ENCODE measurements at places on chromosomes 2 and 18.

- DNase-seq, result no peak
These were observed 57.7 kb downstream of the EIPR1 start for GRCh38 chr2:3319745-3320566.

DNA sequence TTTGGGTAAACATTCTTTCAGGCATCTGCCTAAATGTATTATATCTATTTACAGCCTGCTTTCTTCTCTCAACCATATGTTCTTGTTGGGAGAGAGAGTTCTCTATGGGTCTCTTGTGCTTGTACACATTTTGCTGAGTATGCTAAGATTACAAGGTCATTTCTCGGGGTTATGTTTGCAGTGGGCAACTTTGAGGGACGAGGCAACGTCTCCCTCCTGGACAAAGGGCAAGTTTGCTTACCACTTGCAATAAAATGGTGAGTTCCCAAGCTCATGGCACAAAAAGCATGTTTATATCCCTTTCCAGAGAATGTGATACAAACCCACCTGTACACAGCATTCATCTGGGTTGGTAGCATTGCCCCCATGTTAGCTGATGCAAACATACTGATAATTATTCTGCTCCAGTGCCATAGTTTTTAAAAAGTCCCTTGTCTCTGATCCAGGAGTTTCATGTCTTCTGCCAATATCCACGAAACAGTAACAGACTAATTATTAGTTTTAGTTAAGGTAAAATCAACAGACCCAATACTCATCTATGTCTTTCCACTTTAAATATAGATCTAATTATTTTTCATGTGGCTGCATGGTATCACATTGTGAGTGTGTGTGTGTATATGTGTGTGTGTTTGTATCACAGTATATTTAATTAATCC lies 84.2 kb upstream of the MAPK4 start:
- no peak for DNase-seq

DNA sequence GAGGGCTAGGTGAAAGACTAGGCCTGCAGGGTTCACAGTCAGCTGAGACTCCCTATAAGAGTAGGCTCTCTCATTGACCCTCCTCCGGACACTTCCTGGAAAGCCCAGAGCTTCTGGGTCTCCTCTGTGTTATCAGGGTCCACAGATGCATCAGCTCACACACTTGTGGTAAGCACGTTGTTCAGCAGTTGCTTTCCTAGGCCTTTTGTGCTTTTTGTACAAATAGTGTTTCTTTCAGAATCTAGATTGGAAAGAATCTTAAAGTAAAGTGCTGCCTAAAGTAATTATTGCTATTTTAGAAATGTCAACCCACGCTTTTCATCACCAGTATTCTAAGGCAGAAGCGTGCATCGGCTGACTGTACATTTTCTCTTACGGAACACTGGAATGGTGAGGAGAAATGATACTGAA lies 15.5 kb downstream of the SLC9A2 start:
- no peak for DNase-seq

DNA sequence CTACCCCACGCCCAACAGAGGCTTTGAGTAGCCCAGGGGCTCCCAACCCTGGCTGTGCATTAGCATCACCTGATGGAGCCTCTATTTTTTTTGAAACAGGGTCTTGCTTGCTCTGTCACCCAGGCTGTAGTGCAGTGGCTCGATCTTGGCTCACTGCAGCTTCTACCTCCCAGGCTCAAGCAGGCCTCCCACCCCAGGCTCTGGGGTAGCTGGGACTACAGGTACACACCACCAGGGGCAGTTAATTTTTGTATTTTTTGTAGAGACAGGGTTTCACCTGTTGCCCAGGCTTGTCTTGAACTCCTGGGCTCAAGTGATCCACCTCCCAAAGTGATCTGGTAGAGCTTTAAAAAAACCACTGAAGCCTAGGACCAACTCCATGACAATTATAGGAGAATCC lies 394.8 kb upstream of the ATP5MC3 start:
- DNase-seq, result no peak

- no peak for DNase-seq
These were observed 57.2 kb upstream of the BBS5 start for GRCh38 chr2:169422120-169422519.

DNA sequence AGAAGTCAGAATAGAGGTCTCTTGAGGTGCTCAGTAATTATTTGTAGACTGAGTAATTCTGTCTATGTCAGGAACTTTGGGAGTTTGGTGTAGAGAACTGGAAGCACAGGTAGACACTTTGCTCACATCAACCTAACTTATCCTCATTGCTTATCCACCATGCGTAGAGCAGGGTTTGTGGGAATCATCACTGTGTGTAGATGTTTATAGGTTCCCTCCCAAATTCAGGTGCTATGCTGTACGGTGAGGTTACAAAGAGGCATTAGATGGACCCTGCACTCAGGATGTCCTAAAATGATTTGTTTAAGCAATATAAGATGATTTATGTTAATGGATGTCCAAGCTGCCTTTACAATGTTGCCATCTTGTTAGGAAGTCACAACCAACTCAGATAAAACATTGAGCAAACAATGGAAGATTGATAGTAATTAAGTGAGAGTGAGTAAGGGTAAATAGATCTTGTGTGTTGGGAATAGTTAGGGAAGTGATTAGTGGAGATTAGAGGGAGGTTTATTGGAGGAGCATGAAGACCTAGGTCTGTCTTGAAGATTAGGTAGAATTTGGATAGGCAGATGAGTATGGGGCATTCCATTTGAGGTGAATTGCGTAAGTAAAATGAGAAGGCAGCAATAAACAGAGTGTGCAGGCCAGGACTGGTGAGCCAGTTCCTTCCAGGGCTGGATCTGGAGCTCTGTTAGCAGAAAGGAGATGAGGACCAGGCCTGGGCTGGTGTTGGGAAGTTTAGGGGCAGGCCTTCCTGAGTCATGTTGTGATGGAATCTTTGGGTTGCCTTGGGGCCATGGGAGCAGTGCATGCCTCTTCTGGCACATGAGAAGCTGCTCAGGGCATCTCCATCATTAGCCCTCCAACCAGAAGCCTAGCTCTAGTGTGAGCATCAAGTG lies 12.1 kb downstream of the EPAS1 start:
- no peak for DNase-seq

GRCh38 chr2:96074156-96074555 lies 39.4 kb upstream of the GPAT2 start:
- no peak for DNase-seq

DNA sequence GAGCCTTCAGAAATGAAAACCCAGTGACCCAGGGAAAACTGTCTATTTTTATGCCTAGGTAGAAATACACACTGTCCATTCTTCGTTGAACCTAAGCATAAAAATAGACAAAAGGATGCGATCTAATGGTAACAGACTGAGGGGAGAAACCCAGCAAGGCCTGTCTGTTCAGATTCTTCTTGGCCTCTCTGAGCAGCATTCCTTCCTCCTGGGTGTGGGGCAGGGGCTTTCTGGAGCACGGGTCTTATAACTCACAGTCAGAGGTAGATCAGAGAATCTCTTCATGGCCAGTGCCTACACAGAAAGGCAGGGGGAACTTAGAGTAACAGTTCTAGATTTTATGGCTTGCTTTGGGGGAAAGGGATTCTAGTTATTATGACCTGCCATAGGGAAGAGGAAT lies 56.0 kb downstream of the PKDCC start:
- no peak for DNase-seq

DNA sequence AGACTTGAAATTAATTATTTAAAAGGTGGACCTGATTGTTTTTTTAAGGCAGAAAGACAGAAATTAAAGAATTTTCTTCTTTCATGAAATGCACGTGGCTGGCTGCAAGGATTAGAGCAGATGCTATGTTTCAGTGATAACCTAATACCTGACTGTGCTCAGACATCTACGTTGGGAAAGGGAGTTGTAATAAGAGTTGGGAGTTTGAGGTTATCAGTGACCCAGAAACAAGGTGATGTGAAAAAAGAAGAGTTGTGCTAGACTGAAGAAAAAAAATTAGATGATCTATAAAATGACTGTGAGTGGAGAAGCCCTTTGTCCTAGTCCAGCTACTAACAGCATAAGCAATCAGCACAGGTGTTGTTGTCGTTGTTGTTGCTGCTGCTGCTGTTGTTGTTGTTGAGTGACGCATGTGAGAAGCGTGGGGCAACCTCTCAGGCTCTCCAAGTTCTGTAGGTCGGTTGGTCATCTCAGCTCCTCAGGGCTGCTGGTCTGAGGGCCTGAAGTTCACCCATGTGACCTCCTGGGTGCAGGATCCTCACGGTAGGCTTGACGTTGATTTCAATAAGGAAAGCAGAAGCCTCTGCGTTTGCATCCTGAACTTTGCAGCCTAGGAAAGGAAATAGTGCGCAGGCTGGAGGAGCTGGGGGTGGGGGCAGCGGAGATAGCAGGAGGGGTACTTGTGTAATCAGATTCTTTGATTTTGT lies 7.6 kb downstream of the POU3F3 start:
- no peak for DNase-seq

DNA sequence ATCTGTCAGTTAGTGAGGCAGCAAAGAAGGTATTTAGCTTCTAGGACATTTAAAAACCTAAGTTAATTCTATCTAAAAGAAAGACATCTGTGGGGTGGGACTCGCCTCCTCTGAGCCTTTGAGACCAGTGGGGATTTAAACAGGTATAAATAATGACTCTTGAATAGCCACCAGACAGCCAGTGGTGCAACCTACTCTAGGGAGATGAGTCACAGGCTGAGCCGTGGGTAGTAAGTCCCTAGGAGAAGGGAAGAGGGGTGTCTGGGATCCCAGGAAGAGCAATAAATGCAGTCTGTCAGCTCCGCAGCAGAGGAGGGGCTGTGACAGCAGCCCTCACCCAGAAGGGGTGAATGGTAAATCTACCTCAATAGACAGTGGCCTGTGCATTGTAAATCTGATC lies 43.1 kb upstream of the GALNT3 start:
- DNase-seq, result no peak
